ENCODE measurements at places on chromosomes 5 and 9. TPM values are rescaled to one million over a fixed set of nuclear protein-coding genes. Genes with fewer than 3 reads are reported as not detected.

Gene POU5F2
- total RNA-seq, result 0.22 TPM

Gene PHYHD1
- 0.49 TPM for total RNA-seq

Gene CARD6
- 1.9 TPM for total RNA-seq

Gene ASPN
- not detected for total RNA-seq

Gene RNF145
- 88.5 TPM for total RNA-seq

Gene ITGA2
- 1.7 TPM for total RNA-seq

Gene ANKRD33B
- 10.2 TPM for total RNA-seq

Gene OR1J2
- total RNA-seq, result not detected

Gene LCN9
- total RNA-seq, result not detected

Gene ALDH1B1
- 35.0 TPM for total RNA-seq

Gene PFN3
- total RNA-seq, result not detected

Gene TEX53
- total RNA-seq, result not detected

Gene CARTPT
- not detected for total RNA-seq

Gene CCDC171
- total RNA-seq, result 1.9 TPM

Gene NIPSNAP3A
- 11.2 TPM for total RNA-seq

Gene GKAP1
- total RNA-seq, result 3.9 TPM

Gene SMIM27
- 13.3 TPM for total RNA-seq

Gene ZFAND5
- 96.0 TPM for total RNA-seq

Gene RHOBTB3
- 0.52 TPM for total RNA-seq

Gene GPR150
- total RNA-seq, result 0.52 TPM

Gene MAPKAP1
- total RNA-seq, result 92.2 TPM

Gene ARID3C
- total RNA-seq, result not detected

Gene KCNT1
- total RNA-seq, result not detected

Gene SUSD3
- 27.1 TPM for total RNA-seq

Gene TIMD4
- total RNA-seq, result 1.2 TPM

Gene HAVCR2
- 25.2 TPM for total RNA-seq

Gene ARL14EPL
- total RNA-seq, result not detected

Gene DOCK8
- 130 TPM for total RNA-seq

Gene SOX30
- total RNA-seq, result not detected

Gene LPAR1
- not detected for total RNA-seq

Gene CFAP77
- not detected for total RNA-seq

Gene NKD2
- 0.66 TPM for total RNA-seq

Gene JAKMIP2
- total RNA-seq, result 0.98 TPM

Gene ISL1
- total RNA-seq, result not detected

Gene FAM81B
- not detected for total RNA-seq

Gene TPM2
- total RNA-seq, result 3.3 TPM

Gene ARSI
- not detected for total RNA-seq

Gene TAF1L
- total RNA-seq, result 0.04 TPM

Gene GMCL2
- not detected for total RNA-seq

Gene COQ4
- 41.4 TPM for total RNA-seq

Gene C9orf153
- 0.38 TPM for total RNA-seq

Gene AK3
- 32.2 TPM for total RNA-seq

Gene FBXO4
- 16.2 TPM for total RNA-seq

Gene TTC23L
- total RNA-seq, result not detected

All from activated naive CD8-positive, alpha-beta T cell treated with anti-CD3 and anti-CD28 coated beads for 36 hours (primary cell).